PC-9 (cell line): ENCODE measurements at places on chromosomes 16 and 17. TPM values are rescaled to one million over a fixed set of nuclear protein-coding genes. Genes with fewer than 3 reads are reported as not detected.

DNA sequence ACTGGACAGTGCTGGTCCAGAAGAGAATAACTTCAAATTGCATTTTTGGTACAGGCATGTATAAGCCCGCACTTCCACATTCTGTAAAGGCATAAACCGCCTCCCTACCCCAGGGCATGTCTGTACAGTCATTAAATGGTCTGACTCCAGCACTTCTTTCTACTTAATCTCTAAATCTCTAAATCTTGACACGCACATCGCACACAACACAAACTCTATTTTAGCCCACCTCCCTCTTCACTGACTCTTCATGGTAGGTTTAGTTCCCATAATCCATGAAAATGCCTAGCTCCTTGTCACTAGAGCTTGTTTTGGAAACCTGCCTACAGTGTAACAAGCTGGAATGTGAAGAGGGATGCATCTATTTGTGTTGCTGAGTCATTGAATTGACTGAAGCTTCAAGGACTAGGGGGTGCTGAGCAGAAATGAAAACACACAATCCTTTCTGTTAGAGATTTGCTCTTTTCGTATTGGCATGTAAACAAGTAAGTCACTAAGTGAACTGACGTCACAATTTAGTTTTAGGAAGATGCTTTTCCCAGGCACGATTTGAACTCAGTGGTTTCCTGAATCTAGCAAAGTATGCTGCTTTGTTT is 1.6 kb upstream of the DUSP14 start:
- H3K27ac ChIP-seq, result peak overlapping the region; percentile 91
- H3K36me3 ChIP-seq, result no peaks in the 10 kb centered on the region
- peaks cover 52% of the 10 kb centered on the region for H3K4me1 ChIP-seq
- peak; percentile 94 for DNase-seq
- peak overlapping the region; percentile 85; the same call in 1 of the 2 replicates for H3K4me3 ChIP-seq

DNA sequence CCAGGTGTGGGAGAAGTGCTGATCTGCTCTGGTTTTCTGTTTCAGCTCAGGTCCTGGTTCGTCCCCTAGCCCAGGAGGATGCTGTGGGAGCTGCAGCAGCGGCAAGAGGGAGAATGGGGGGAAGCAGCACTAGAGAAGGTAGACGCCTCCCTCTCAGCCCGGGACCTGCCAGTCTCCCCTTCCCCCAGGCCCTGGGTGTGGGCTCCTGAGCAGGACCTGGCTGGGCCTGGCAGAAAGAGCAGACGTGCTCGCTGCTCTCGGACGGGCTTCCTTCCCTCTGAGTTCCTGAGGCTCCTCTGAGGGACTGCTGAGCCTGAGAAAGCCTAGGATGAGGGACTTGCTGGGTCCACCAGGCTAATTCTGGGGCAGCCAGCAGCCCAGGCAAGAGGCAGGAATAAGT is 3.1 kb downstream of the PRCD start:
- H3K27me3 ChIP-seq, result no peaks in the 10 kb centered on the region
- H3K4me3 ChIP-seq, result no peak overlapping the region
- H3K36me3 ChIP-seq, result no peaks in the 10 kb centered on the region
- DNase-seq, result no peak

GRCh38 chr17:64117981-64118979 is 11.7 kb downstream of the ERN1 start:
- 0 out of 2 replicates have a peak, but pooled peaks cover 9% of the 10 kb centered on the region for H3K36me3 ChIP-seq
- 0 out of 2 replicates have a peak overlapping the region, but pooled peaks have one; percentile 86 for H3K27ac ChIP-seq

GRCh38 chr17:28577466-28577824 is 750 bp upstream of the ALDOC start:
- no peak for DNase-seq
- peaks cover 4% of the 10 kb centered on the region; the same call in 1 of the 2 replicates for H3K4me1 ChIP-seq
- H3K4me3 ChIP-seq, result no peak overlapping the region

DNA sequence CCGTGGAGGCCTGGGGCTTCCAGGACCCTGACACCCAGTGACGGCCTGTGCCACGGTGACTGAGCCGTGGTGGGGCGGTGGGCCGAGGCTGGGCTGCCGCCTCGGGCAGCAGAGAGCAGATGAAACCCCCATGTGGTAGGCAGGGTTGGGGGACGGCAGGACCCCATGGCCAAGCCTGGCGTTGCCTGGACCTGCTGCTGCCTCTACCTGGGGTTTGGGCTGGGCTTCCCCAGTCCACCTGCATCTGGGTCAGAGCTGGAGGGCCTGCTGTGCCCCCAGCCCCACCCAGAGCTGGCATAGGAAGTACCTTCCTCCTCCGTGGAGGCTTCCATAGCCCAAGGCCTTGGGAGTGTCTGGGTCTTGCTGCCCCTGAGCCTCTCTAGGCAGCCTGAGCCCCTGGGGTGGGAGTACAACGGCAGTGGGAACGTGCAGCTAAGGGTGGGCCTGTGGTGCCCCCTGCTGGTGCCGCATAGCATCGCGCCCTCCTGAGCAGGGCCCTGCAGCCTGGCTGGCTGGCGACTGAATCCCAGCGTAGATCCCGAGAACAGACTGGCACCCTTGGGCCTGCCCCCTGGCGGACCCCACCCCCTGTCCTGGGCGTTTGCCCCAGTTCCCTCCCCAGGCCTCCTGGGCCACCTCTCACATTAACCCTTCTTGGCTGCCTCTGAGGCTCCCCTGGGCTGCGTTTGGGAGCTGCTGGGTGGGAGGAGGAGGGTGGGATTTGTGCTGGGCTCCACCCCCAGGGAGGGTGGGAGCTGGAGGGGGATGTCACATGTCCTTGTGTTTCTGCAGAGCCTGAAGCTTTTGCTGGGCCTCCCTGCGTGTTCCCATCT is 12.6 kb upstream of the ATP6V0C start:
- H3K4me3 ChIP-seq, result no peak overlapping the region
- H3K27me3 ChIP-seq, result no peaks in the 10 kb centered on the region
- no peak for DNase-seq

- H3K27ac ChIP-seq, result no peak overlapping the region
- H3K27me3 ChIP-seq, result peaks cover 5% of the 10 kb centered on the region; the same call in 1 of the 2 replicates
- H3K4me3 ChIP-seq, result no peak overlapping the region
- no peak for DNase-seq
- H3K4me1 ChIP-seq, result no peaks in the 10 kb centered on the region
- H3K36me3 ChIP-seq, result no peaks in the 10 kb centered on the region
Measured at GRCh38 chr16:35308674-35309073, 1849.3 kb downstream of the TP53TG3F start.

DNA sequence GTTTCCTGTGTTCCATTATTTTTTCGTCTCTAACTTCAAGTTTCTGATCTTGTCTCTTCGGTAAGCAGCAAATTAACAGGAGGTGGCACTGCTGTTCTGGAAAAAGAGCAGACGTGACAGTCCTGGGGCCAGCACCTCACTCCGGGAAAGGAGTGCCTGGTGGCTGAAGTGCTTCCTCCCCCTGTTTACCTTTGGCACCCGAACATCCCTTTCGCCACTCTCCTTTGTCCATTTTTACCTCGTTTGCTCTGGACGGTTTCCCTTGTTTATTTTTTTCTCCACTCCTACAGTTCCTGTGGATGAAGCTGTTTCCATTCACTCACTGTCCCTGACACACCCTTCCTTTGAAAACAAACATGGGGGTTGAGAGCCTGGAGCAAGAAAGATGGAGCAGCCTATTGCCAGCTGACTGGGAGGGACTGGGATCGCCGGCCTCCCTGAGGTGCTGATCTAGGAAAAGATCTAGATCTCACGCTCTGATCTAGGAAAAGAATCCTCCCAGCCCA is 12.6 kb downstream of the SAP30BP start:
- no peaks in the 10 kb centered on the region for H3K27me3 ChIP-seq
- no peak overlapping the region for H3K4me3 ChIP-seq
- H3K27ac ChIP-seq, result peak overlapping the region; percentile 51
- peaks cover 58% of the 10 kb centered on the region for H3K4me1 ChIP-seq
- DNase-seq, result peak; percentile 77
- no peaks in the 10 kb centered on the region; the same call in 1 of the 2 replicates for H3K36me3 ChIP-seq

DNA sequence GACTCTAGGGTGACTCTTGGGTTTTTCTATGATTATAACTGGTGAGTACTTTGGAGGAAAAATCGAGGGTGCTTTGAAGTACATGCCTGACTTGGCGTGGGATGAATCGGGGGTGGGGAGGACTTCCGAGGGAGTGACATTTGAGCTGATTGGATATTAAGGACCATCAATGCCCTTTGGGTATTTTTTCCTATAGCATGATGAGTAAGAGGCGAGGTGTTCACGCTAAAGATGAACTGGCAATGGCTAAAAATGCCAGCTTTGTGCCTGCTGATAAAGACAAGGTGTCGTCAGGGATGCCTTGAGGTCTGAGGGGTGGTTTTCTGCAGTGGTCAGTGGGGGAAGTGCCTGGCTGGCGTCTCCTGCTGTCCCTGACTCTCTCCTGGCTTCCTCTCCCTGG is 25.3 kb downstream of the USP43 start:
- peak overlapping the region; percentile 74 for H3K27ac ChIP-seq
- no peak overlapping the region for H3K4me3 ChIP-seq
- no peak for DNase-seq

The SALL1 gene
- not detected in 2 replicates for total RNA-seq

The RPRML gene
- not detected in 2 replicates for total RNA-seq

The CDK3 gene
- 10.3 and 12.3 TPM in 2 replicates for total RNA-seq

The PDILT gene
- total RNA-seq, result not detected in 2 replicates

The NPIPA2 gene
- total RNA-seq, result 2.6 and 3.0 TPM in 2 replicates
